ENCODE measurements at places on chromosomes 7 and 10. TPM values are rescaled to one million over a fixed set of nuclear protein-coding genes. Genes with fewer than 3 reads are reported as not detected.

WDFY4 gene
- 0.25 TPM for total RNA-seq

SLC13A1 gene
- total RNA-seq: not detected

MYH16 gene
- 0.11 TPM for total RNA-seq

TAS2R3 gene
- 1.2 TPM for total RNA-seq

C10orf67 gene
- 0.46 TPM for total RNA-seq

UNCX gene
- total RNA-seq: not detected

ADAP1 gene
- 4.8 TPM for total RNA-seq

NUTM2E gene
- 0.50 TPM for total RNA-seq

SLC26A4 gene
- 0.91 TPM for total RNA-seq

DNA sequence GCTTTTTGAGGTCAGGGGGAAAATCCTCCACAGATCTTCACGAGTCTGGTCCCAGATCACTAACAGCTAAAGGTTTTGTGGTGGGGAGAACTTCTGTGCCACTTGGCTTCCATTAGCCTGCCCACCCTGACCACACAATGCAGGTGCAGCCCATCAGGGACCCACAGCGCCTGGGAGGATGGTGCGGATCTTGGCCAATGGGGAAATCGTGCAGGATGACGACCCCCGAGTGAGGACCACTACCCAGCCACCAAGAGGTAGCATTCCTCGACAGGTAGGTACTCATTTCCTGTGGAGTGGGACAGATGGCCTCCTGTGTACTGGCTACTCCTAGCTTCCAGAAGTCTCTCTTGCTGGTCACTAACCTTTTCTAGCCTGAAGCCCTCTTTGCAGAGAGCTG, 1.5 kb downstream of the FAM241B start:
- H3K27me3 ChIP-seq: peaks cover 2% of the 10 kb centered on the region
- no peak for DNase-seq
- H3K27ac ChIP-seq: no peak overlapping the region
- H3K36me3 ChIP-seq: no peaks in the 10 kb centered on the region

DNA sequence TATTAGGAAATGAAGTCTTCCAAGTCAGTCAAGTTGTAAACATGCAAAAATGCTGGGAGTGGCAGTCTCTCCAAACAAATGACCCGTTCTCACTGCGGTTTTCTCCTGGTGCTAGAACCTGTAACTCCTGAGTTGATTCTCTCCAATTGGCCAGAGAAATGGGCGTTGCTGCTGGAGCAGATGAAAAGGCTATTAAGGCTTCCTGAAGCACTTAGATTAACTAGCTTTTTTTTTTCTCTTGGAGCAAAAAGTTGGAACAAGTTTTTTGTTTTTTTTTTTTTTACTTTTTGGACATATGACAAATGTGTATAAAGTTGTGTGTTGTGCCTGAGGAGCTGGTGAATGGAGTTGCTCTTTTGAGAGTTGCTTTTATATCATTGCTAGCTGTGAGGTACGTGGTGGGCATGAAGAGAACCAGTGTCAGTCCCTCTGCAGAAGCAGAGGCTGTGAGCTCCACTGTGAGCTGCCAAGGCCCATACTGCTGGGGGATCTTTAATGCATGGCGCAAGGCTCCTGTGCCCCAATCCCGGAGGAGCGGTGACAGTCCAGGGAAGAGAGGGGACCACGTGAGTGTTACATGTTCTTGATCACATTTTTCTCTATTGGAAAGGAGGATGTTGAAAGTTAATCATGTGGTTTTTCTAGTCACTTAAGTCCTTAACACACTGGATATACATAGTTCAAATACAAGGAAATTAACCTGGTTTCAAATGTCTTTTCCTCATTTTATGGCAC, 393.6 kb upstream of the GALNT17 start:
- H3K27ac ChIP-seq: no peak overlapping the region
- DNase-seq: peak; percentile 56
- no peak overlapping the region for H3K4me3 ChIP-seq

GRCh38 chr10:69766161-69766910, 35.4 kb upstream of the COL13A1 start:
- no peaks in the 10 kb centered on the region for H3K36me3 ChIP-seq
- no peaks in the 10 kb centered on the region for H3K27me3 ChIP-seq
- peaks cover 22% of the 10 kb centered on the region for H3K4me1 ChIP-seq
- no peak for DNase-seq
- no peak overlapping the region for H3K4me3 ChIP-seq
- no peak overlapping the region for H3K27ac ChIP-seq

- H3K27ac ChIP-seq: no peak overlapping the region
- no peaks in the 10 kb centered on the region for H3K27me3 ChIP-seq
- no peak overlapping the region for H3K4me3 ChIP-seq
- no peaks in the 10 kb centered on the region for H3K4me1 ChIP-seq
- no peaks in the 10 kb centered on the region for H3K36me3 ChIP-seq
These were observed 13.3 kb downstream of the SLC26A5 start for GRCh38 chr7:103432712-103433111.

GRCh38 chr7:155358066-155358947, 60.6 kb downstream of the INSIG1 start:
- H3K36me3 ChIP-seq: no peaks in the 10 kb centered on the region
- H3K27ac ChIP-seq: no peak overlapping the region
- H3K27me3 ChIP-seq: peaks cover 13% of the 10 kb centered on the region
- DNase-seq: no peak

DNA sequence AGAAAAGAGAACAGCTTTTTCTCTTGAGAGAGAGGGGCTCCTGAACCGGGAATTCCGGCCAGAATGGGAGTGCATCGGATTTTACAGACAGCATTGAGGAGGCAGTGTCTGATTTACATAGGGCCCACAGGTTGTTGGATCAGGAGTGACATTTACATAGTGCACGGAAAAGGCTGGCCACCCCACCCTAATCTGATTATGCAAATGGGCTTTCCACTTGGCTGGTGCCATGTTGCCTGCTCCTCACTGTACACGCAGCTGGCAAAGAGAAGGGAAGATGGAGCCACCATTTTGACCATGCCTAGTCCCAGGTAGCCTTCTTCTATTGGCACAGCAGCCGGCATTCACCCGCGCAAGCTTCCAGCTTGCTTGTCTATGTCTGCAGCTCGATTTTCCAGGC, 77.5 kb upstream of the FAM171A1 start:
- H3K27ac ChIP-seq: no peak overlapping the region
- H3K36me3 ChIP-seq: no peaks in the 10 kb centered on the region
- no peaks in the 10 kb centered on the region for H3K4me1 ChIP-seq

- peaks cover 5% of the 10 kb centered on the region for H3K27me3 ChIP-seq
- H3K4me1 ChIP-seq: no peaks in the 10 kb centered on the region
- no peak for DNase-seq
These were observed 4.8 kb upstream of the KCNIP2 start for GRCh38 chr10:101848408-101848807.

DNA sequence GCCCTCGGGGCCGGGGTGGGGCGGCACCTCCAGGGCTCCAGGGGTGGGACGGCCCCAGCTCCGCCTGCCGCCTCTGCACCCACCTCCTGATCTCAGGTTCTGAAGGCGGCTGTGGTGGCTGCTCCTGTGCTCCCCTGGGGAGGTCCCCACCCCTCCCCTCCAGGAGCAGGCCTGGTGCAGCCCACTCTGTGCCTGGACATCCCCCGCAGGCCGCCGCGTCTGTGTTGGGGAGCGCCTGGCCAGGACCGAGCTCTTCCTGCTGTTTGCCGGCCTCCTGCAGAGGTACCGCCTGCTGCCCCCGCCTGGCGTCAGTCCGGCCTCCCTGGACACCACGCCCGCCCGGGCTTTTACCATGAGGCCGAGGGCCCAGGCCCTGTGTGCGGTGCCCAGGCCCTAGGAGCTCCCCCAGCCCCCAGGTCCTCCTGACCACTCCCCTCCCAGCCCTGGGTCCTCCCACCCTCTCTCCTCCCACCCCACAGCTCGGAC, 5.5 kb downstream of the CYP2W1 start:
- no peak overlapping the region for H3K4me3 ChIP-seq
- H3K36me3 ChIP-seq: no peaks in the 10 kb centered on the region
- peaks cover 4% of the 10 kb centered on the region for H3K4me1 ChIP-seq
- DNase-seq: no peak
- no peaks in the 10 kb centered on the region for H3K27me3 ChIP-seq
- no peak overlapping the region for H3K27ac ChIP-seq

DNA sequence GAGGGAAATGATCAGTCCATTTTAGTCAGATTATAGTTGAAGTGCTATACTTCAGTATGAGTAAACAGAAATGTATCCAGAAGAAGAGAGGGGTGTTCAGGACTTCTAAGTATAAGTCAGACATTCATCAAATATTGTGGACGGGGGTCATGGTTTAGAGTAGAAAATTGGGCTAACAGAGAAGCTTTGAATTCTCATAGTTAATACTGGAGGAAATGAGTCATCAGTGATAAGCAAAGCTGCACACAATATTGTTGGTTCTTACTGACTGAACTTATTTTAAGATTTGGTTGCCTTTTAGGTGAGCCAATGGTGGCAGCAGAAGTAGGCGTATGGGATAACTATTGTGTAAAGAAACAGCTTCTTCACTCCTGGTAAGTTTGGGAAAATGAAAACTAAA, 1.7 kb upstream of the SUMF2 start:
- peak overlapping the region; percentile 83 for H3K27ac ChIP-seq
- peaks cover 45% of the 10 kb centered on the region for H3K36me3 ChIP-seq
- peaks cover 28% of the 10 kb centered on the region for H3K4me1 ChIP-seq
- DNase-seq: peak; percentile 91
- H3K27me3 ChIP-seq: no peaks in the 10 kb centered on the region

- H3K27ac ChIP-seq: no peak overlapping the region
- H3K4me3 ChIP-seq: no peak overlapping the region
These were observed 17.0 kb downstream of the GIMAP7 start for GRCh38 chr7:150531704-150532103.

- no peaks in the 10 kb centered on the region for H3K4me1 ChIP-seq
- no peak overlapping the region for H3K27ac ChIP-seq
- no peak overlapping the region for H3K4me3 ChIP-seq
- no peak for DNase-seq
- no peaks in the 10 kb centered on the region for H3K27me3 ChIP-seq
- H3K36me3 ChIP-seq: peaks cover 5% of the 10 kb centered on the region
These were observed 59.4 kb upstream of the ASAH2 start for GRCh38 chr10:50310560-50311174.

- H3K36me3 ChIP-seq: no peaks in the 10 kb centered on the region
- H3K27ac ChIP-seq: no peak overlapping the region
- H3K4me3 ChIP-seq: no peak overlapping the region
- H3K27me3 ChIP-seq: no peaks in the 10 kb centered on the region
These were observed 4.9 kb downstream of the FAM53B start for GRCh38 chr10:124739119-124739921.

DNA sequence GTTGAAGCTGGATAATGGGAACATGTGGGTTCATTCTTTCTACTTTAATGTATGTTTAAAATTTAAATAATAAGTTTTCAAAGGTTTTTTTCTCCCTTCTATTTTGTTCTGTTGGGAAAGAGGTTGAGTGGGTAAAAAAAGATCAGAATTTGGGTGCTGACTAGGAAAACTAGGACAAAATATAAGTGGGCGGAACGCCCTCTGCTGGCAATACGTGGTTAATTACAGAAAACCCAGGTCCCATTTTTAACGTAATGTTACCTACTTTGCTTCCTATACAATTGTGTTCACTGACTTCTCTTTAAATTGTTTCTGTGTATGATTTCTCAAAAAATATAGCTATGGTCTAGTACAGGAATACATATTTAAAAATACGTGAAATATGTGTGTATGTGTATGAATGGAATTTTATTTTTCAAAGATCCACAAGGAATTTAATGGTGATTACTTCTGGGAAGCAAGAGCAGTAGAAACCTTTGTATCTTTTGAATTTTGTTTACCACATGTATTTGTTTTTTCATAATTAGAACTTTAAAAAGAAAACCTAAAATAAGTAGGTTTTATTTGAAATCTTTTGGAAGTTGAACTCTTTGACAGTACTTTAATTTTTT, 8.7 kb downstream of the ECD start:
- DNase-seq: no peak
- no peak overlapping the region for H3K4me3 ChIP-seq
- no peaks in the 10 kb centered on the region for H3K27me3 ChIP-seq
- H3K27ac ChIP-seq: no peak overlapping the region
- H3K36me3 ChIP-seq: peaks cover 24% of the 10 kb centered on the region

DNA sequence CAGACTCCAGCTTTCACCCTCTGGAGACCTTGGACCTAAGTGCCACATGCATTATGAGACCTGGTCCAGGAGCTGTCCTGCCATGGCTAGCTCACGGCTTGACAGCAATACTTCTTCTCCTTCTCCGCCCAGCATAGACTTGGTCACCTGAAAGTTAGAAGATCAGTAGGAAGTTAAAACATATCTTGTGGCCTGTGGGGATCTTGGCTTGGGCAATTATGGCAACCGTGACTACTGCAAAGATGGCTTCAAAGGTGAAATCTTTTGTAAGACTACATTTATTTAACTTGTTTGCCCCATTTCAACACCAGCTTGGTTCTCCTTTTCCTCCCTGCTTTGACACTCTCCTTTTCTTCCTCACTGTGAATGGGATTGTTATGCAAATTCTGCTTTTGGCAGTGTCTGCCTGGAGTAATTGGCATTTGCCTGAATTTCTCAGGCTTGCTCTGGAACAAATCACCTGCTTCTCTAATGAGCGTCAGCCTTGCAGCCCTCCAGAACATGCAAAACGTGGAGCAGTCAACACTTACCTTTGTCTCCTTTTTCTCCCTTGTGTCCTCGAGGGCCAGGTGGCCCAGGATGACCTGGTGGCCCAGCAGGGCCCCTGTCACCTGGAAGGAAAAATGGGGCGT, 53.4 kb downstream of the COL17A1 start:
- no peaks in the 10 kb centered on the region for H3K27me3 ChIP-seq
- no peak for DNase-seq
- no peak overlapping the region for H3K27ac ChIP-seq
- no peak overlapping the region for H3K4me3 ChIP-seq
- peaks cover 7% of the 10 kb centered on the region for H3K36me3 ChIP-seq

DNA sequence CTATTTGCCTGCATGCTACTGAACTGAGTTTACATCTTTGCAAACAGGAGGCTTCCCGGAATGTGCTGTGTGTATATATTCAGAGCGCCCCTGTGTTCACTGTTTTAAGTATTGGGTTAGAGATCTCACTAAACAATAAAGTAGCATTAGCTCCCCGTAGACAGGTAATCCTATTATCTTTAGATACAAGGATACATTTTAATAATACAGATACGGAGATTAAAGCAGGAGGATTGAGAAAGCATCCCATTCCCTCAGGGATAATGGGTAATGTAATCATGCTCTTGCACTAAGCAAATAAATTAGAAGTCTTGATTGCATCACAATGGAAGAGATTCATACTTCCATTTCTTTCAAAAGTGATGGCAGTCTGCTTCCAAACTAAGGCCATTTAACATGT, 809.0 kb downstream of the NRG3 start:
- DNase-seq: no peak
- no peaks in the 10 kb centered on the region for H3K36me3 ChIP-seq
- no peak overlapping the region for H3K27ac ChIP-seq
- H3K4me3 ChIP-seq: no peak overlapping the region

DNA sequence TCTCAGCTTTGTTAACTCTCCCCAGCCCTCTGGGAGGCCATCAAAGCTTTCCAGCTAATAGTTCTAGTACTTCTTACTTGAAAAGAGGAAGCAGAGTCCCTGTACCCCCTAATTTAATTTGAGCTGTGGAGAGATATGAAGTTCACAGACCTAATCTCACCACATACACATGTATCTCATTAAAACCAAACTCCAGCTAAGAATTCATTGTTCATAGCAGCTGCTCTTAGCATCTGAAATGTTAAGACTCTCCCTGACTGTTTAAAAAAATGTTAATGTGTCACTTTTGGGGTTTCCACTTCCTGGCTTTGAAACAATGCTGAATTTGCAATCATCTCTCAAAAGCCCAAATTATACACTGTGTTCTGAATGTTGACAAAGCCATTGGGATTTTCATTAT, 16.2 kb upstream of the MRC1 start:
- no peak overlapping the region for H3K27ac ChIP-seq
- no peaks in the 10 kb centered on the region for H3K36me3 ChIP-seq
- H3K4me3 ChIP-seq: no peak overlapping the region
- DNase-seq: no peak

GRCh38 chr10:96910488-96911395, 78.6 kb downstream of the LCOR start:
- no peak overlapping the region for H3K27ac ChIP-seq
- no peak overlapping the region for H3K4me3 ChIP-seq
- peaks cover 3% of the 10 kb centered on the region for H3K36me3 ChIP-seq
- DNase-seq: no peak
- no peaks in the 10 kb centered on the region for H3K4me1 ChIP-seq

Measured in astrocyte (in vitro differentiated cells and primary cell).